ENCODE measurements at places on chromosomes 12 and 14. TPM values are rescaled to one million over a fixed set of nuclear protein-coding genes. Genes with fewer than 3 reads are reported as not detected.

Gene LHX5
- not detected for total RNA-seq

Gene RAB2B
- 31.1 TPM for total RNA-seq

Gene LTBR
- 81.0 TPM for total RNA-seq

Gene TAS2R20
- total RNA-seq = 5.6 TPM

Gene PLBD2
- 61.9 TPM for total RNA-seq

Gene SRRM4
- total RNA-seq = not detected

Gene SYNE3
- 161 TPM for total RNA-seq

Gene SPATS2
- 13.8 TPM for total RNA-seq

Gene VWF
- 224 TPM for total RNA-seq

Gene ACADS
- 103 TPM for total RNA-seq

Gene MBD6
- 14.8 TPM for total RNA-seq

Gene FOXA1
- not detected for total RNA-seq

Gene OSGEP
- total RNA-seq = 41.8 TPM

Gene TGFB3
- 2.3 TPM for total RNA-seq

Gene OR6C3
- total RNA-seq = not detected

Gene SPSB2
- 4.1 TPM for total RNA-seq

Gene BDKRB2
- total RNA-seq = 2.9 TPM

Gene LIN7A
- total RNA-seq = 12.1 TPM

Gene RGS6
- total RNA-seq = 13.4 TPM

Gene PRB2
- total RNA-seq = not detected

Gene RBP5
- not detected for total RNA-seq

Gene EDDM3A
- total RNA-seq = not detected

Gene KRT6C
- total RNA-seq = not detected

Gene SLC6A13
- total RNA-seq = not detected

Gene NTS
- not detected for total RNA-seq

Gene NKX2-1
- total RNA-seq = not detected

Gene AMN
- total RNA-seq = not detected

Gene CACNA2D4
- total RNA-seq = 7.5 TPM

Gene IFNG-AS1
- total RNA-seq = not detected

Gene PSMA3
- total RNA-seq = 97.8 TPM

Gene PDE3A
- total RNA-seq = 9.0 TPM

Gene KRT6B
- not detected for total RNA-seq

Gene HVCN1
- 13.0 TPM for total RNA-seq

Gene LRRC23
- 3.9 TPM for total RNA-seq

Gene NPFF
- not detected for total RNA-seq

Gene AEBP2
- total RNA-seq = 46.0 TPM

Gene DCN
- total RNA-seq = 3,671 TPM

Gene OR4K17
- total RNA-seq = not detected

Gene GDF11
- 1.1 TPM for total RNA-seq

Gene AHNAK2
- 77.5 TPM for total RNA-seq

Gene LGMN
- 243 TPM for total RNA-seq

Gene DEGS2
- not detected for total RNA-seq

Gene CFAP251
- total RNA-seq = 4.6 TPM

Gene GTF2A1
- 23.4 TPM for total RNA-seq

Gene DYNC1H1
- total RNA-seq = 524 TPM

Gene SYCP3
- not detected for total RNA-seq

Gene CRACR2A
- total RNA-seq = 6.0 TPM

Gene SLC5A8
- not detected for total RNA-seq

Gene SMCO3
- not detected for total RNA-seq

Gene LPAR5
- 1.1 TPM for total RNA-seq
